Activated T-helper 17 cell treated with anti-CD3 and anti-CD28 coated beads, Interleukin-2, amount 50 U/mL, for 72 hours (primary cell): ENCODE measurements at places on chromosomes 5 and 9.

DNA sequence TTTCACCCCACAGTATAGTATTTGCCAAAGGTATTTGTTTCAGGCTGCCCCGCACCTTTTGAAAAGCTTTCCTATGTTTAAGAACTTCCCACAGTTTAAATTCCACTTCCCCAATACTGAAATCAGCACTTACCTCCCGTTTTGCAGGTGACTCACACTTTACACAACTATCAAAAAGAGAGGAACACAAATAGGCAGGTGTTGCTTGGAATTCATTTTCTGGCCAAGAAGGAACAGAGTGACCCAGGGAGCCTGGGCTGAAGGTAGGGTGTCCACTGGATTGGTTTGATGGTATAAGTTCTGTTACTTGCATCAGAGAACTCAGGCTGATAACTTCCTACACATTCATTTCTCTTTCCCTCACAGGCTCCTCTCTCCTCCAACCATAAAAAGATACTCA lies 60.1 kb upstream of the SLC30A5 start:
- no peaks in the 10 kb centered on the region for H3K36me3 ChIP-seq
- H3K4me3 ChIP-seq: no peak overlapping the region
- H3K27me3 ChIP-seq: peaks cover 7% of the 10 kb centered on the region

DNA sequence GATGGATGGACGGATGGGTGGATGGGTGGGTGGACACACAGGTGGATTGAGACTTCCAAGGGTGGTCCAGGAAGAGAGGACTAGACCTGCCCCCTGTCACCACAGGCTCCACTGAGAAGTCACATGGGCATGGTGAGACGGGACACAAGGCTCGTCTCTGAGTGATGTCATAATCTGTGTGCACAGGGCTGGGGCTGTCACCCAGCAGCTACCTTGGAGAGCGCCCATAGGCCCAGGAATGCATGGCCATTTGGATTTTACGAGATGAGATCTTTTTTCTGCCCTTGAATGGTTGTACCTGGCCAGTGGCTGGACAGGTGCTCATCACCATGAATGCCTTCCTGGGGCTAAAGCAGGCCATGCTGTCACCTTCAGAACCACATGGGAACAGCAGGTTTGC lies 3.1 kb downstream of the OLFM1 start:
- H3K36me3 ChIP-seq: no peaks in the 10 kb centered on the region
- H3K4me3 ChIP-seq: no peak overlapping the region
- H3K27ac ChIP-seq: no peak overlapping the region
- H3K27me3 ChIP-seq: peaks cover 35% of the 10 kb centered on the region

DNA sequence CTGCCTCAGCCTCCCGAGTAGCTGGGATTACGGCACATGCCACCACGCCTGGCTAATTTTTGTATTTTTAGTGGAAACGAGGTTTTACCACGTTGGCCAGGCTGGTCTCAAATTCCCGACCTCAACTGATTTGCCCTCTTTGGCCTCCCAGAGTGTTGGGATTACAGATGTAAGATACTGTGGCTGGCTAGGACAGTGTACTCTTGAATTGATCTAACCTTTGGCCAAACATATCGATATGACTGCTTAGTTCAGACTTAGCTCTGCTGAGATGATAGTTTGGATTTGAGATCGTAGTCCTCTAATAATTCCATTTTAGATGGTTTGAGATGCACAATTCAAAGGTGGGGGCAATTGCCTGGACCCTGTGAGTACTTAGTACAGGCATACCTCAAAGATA lies 15.2 kb downstream of the TXNDC15 start:
- H3K36me3 ChIP-seq: peaks cover 68% of the 10 kb centered on the region
- H3K4me1 ChIP-seq: peaks cover 13% of the 10 kb centered on the region
- H3K27me3 ChIP-seq: no peaks in the 10 kb centered on the region
- H3K4me3 ChIP-seq: no peak overlapping the region
- H3K27ac ChIP-seq: no peak overlapping the region
- no peak for ATAC-seq

GRCh38 chr5:178469011-178469974 lies 120.9 kb downstream of the COL23A1 start:
- H3K36me3 ChIP-seq: no peaks in the 10 kb centered on the region
- H3K27ac ChIP-seq: no peak overlapping the region
- peaks cover 17% of the 10 kb centered on the region for H3K27me3 ChIP-seq

DNA sequence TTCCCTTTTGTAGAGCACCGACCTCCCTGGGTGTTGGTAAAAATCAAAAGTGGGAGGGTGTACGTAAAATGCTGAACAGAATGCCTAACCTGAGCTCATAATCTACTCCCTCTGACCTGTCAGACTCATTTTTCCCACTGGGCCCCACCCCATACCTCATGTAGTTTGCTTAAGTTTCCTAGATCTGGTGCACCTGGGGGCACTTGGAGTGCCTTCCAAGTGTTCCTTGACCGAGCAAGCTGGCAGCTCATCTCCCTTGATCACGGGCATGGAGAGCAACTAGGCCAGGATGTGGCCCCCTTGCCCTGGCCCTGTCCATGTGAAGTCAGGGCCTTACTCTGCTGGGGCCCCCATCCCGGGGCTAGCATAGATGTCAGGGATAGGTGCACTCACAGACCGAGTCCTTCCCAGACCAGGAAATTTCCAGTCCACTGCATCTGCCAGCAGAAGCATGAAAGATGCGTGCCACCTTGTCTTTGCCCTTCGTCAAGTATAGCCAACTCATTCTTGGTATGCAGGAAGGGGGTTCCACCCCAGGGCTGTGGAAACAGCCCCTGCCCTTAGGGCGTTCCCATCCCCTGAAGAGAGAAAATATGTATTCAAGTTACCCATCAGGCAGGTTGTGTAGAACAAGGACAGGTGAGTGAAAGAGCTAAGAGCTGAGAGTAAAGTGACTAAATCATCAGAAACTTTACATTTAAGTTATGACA lies 41.9 kb downstream of the SLC22A5 start:
- H3K4me3 ChIP-seq: peak overlapping the region; percentile 96
- H3K27me3 ChIP-seq: no peaks in the 10 kb centered on the region
- peak overlapping the region; percentile 98 for H3K27ac ChIP-seq

DNA sequence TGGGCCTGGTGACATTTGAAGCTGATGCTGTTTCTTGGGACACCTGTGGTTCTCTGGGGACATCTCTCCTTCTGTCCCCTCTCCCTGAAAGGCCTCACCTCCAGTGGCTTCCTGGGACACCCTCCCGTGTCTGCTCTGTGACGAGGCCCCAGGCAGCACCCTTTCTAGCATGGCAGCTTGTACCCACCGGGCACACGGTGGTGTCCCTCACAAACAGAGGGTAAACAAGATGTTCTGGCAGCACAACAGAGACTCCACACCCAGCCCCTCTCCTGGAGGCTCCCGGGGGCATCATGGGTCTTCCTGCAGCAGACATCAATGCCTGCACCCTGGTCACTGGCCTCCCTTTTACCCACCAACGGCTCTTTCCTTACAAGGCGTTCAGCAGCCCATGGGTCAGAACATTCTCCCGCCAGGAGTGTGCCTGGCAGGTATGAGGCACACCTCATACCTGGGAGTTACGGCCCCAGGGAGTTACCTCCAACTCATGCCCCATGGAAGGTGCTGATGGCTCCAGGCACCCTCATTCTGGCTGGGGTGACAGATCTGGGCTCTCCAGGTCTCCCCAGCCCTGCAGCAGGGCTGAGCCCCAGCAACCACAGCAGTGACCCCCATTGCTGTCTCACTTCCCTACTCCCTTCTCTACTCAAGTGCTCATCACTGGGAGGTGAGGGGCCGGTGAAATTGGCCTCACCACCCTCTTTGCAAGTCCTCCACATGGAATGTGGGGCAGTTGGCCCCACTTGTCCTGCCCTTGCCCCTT lies 51.1 kb downstream of the BARX1 start:
- H3K4me1 ChIP-seq: no peaks in the 10 kb centered on the region
- H3K27ac ChIP-seq: no peak overlapping the region
- H3K36me3 ChIP-seq: no peaks in the 10 kb centered on the region

DNA sequence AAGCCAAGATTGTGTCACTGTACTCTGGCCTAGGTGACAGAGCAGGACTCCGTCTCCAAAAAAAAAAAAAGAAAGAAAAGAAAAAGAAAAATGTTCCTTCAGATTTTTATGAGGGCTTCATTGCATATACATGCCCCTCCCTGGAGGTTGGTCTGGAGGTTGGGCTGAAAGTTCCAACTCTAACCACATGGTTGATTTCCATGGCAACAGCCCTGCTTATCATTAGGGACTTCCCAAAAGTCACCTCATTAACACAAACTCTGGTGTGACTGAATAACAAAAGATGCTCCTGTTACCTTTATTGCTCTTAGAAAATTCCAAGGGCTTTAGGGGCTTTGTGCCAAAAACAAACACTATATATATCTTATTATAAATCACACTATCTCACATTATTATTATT lies 113.8 kb downstream of the TMC1 start:
- H3K4me3 ChIP-seq: peak overlapping the region; percentile 41
- peaks cover 13% of the 10 kb centered on the region for H3K4me1 ChIP-seq
- H3K27ac ChIP-seq: peak overlapping the region; percentile 52
- H3K36me3 ChIP-seq: no peaks in the 10 kb centered on the region

- no peak overlapping the region for H3K4me3 ChIP-seq
- no peak overlapping the region for H3K27ac ChIP-seq
- H3K27me3 ChIP-seq: no peaks in the 10 kb centered on the region
- no peak for ATAC-seq
- no peaks in the 10 kb centered on the region for H3K36me3 ChIP-seq
These were observed 14.7 kb downstream of the PBX3 start for GRCh38 chr9:125761676-125762450.

DNA sequence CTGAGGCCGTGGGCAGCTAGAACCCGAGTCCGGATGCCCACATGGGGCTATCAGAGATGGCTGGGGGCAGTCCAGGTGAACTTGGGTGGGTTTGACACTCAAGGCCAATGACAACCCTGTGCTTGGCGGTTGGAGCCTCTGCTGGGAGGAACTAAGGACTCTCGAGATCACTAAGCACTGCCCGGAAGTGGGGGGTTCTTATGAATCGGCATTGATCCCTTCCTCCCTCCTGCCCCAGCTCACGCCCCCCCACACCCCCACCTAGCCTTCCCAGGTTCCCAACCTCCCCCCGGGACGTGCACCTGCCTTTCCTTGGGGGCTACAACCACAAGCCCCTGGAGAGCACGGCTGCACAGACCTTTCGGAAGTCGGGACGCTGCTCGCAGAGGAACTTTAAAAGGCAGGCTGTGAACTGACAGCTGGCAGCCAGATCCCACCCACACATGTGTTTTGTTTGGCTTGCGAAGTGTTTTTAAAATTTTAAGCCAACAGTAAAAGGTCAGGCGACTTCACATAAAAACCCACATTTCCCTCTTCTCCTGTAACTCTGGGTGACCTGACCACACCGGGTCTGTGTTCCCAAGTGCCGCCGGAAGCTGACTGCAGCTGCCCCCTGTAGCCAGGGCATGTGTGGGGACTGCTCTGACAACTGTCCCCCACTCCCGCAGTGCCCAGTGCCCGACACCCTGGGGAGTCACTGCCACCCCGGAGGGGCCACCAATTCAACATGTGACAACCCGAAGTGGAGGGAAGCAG lies 5.1 kb upstream of the RALGDS start:
- H3K27ac ChIP-seq: peak overlapping the region; percentile 90
- no peak for ATAC-seq
- H3K36me3 ChIP-seq: peaks cover 73% of the 10 kb centered on the region
- no peaks in the 10 kb centered on the region for H3K27me3 ChIP-seq
- peak overlapping the region; percentile 92 for H3K4me3 ChIP-seq
- peaks cover 32% of the 10 kb centered on the region for H3K4me1 ChIP-seq

DNA sequence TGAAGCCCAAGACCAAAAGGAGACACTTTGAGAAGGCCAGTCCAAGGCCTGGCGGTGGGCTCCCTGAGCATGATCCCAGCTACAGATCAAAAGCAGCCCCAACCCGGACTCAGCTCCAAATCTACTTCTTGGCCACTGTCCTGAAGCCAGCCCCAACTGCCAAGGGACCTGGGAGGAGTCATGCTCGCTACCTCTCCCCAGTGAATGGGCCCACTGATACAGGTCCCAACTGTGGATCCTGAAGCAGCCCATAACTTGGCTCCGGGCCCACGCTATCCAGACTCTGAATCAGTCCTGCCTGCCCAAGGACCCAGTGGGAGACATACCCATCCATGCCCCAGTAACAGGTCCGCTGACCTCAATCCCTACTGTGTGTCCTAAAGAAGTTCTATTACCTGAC lies 1545.3 kb upstream of the C9orf72 start:
- no peaks in the 10 kb centered on the region for H3K36me3 ChIP-seq
- H3K4me3 ChIP-seq: no peak overlapping the region
- H3K4me1 ChIP-seq: no peaks in the 10 kb centered on the region
- no peaks in the 10 kb centered on the region for H3K27me3 ChIP-seq
- no peak for ATAC-seq
- H3K27ac ChIP-seq: no peak overlapping the region

DNA sequence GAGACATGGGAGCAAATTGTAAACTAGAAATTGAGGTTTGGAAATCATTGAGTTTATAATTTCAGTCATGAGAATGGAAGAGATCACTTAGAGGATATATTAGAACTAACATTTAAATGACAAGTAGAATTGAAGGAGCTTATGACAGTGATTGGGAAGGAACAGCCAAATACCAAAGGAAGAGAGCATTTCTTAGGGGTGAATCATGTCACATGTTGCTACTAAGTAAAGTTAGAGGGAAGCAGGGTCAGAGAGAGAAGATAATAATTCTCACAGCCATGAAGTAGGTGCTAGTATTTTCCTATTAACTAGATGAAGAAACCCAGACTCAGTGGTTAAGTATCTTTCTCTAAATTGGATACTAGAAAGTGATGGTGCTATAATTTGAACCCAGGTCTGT lies 59.3 kb downstream of the COMMD10 start:
- H3K36me3 ChIP-seq: peaks cover 5% of the 10 kb centered on the region
- no peak for ATAC-seq
- no peaks in the 10 kb centered on the region for H3K27me3 ChIP-seq
- H3K27ac ChIP-seq: no peak overlapping the region

- H3K4me1 ChIP-seq: no peaks in the 10 kb centered on the region
- no peak overlapping the region for H3K27ac ChIP-seq
- no peak overlapping the region for H3K4me3 ChIP-seq
- H3K27me3 ChIP-seq: no peaks in the 10 kb centered on the region
- ATAC-seq: no peak
These were observed 36.2 kb upstream of the OTULIN start for GRCh38 chr5:14628346-14628745.

DNA sequence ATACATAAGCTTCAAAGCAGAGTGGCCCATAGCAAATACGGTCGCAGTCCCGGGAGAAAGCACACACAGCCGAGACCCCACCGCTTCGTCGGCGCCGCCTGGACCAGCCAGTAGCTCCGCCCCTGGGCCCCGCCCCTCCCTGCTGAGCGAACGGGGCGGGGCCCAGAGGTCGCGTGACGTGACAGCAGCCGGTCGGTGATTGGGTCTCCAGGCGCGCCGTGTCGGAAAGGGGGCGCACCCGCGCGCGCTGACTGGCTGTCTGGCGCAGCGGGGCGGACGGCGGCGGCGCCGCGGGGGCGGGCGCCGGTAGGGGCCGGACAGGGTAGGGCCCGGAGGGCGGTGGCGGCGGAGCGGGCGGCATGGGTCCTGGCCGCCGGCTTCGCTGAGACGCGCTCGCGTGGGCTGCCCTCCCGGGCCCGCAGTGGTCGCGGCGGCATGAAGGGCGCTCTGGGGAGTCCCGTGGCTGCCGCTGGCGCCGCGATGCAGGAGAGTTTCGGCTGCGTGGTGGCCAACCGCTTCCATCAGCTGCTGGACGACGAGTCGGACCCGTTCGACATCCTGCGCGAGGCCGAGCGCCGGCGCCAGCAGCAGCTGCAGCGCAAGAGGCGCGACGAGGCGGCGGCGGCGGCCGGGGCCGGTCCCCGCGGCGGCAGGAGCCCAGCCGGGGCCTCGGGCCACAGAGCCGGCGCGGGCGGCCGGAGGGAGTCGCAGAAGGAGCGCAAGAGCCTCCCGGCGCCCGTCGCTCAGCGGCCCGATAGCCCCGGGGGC lies at the start of gene HABP4:
TSS of gene HABP4 (plus strand) at position 325 of the 768 bp plus-strand sequence. CDS start at position 436, 111 bp downstream.
- H3K4me3 ChIP-seq: peak within 1 kb of the TSS; percentile 75
- ATAC-seq: peak; percentile 95
- peaks cover 6% of the 10 kb centered on the region for H3K36me3 ChIP-seq
- peak within 1 kb of the TSS; percentile 52 for H3K27ac ChIP-seq
- peaks cover 3% of the 10 kb centered on the region for H3K27me3 ChIP-seq
